AG10803 (cell line): ENCODE measurements at places on chromosomes 4 and X.

DNA sequence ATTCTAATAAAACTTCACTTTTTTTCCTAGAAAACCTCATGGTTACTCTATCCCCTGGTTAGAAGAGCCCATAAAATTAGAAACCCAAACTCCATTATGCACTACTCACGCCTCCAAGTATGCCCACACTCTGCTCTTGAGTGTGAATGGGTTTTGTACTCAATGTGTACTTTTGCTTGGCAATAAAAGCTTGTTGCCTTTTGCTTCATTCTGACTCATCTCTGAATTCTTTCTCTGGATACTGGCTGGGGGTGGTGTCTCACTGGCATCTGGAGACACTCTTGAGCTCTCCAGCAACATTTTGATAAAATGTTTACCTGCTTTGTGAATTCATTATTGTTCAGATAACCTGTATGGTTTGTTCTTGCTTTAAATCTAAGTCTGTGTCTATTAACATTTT lies 963.3 kb downstream of the TRAM1L1 start:
- DNase-seq = no peak

- DNase-seq = no peak
Observed at GRCh38 chrX:42869659-42870476, 91.9 kb upstream of the PPP1R2C start.

- DNase-seq = no peak
Observed at GRCh38 chrX:104391906-104392305, 137.2 kb upstream of the ESX1 start.

DNA sequence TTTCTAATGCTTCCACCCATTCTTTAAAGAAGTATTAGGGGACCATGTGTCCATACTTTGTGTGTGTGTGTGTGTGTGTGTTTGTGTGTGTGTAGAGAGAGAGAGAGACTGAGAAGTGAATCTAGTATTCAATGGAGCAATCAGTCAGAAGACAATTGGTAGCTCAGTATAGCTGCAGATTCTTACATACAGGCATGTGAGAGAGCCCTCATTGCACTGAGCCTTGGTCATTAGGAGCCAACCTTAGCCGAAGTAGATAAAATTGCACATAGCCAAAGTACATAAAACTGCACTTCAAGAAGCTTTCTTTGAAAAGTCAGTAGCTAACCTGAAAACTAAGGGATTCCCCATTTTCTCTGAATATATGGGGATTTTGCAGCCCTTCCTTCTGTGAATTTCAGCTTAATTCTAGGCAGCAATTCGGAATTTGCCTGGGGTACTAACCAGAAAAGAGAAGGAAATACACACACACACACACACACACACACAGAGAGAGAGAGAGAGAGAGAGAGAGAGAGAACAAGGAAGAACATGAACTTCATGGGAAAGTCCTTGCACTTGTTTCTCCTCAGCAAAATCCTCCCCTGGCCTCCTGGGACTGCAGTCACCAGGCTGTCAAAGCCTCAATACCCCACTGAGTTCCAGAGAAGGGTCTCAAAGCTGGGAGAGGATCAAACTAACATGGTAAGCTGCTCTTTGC lies 1.7 kb upstream of the PRDM8 start:
- DNase-seq = no peak

GRCh38 chr4:8220661-8221450 lies 21.8 kb downstream of the SH3TC1 start:
- no peak for DNase-seq

DNA sequence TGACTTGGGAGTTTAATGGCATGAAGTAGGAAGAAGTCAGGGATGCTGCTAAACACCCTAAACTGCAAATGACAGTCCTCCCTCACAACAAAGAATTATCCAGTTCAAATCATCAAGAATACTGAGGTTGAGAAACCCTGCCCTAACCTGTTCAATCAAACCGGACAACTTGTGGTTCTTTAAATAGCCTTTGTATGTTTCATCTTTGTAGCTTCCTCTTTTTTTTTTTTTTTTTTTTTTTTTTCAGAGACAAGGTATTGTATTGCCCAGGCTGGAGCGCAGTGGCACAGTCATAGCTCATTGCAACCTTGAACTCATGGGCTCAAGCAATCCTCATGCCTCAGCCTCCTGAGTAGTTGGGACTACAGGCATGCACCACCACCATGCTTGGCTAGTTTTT lies 52.5 kb upstream of the TTC29 start:
- DNase-seq = no peak

DNA sequence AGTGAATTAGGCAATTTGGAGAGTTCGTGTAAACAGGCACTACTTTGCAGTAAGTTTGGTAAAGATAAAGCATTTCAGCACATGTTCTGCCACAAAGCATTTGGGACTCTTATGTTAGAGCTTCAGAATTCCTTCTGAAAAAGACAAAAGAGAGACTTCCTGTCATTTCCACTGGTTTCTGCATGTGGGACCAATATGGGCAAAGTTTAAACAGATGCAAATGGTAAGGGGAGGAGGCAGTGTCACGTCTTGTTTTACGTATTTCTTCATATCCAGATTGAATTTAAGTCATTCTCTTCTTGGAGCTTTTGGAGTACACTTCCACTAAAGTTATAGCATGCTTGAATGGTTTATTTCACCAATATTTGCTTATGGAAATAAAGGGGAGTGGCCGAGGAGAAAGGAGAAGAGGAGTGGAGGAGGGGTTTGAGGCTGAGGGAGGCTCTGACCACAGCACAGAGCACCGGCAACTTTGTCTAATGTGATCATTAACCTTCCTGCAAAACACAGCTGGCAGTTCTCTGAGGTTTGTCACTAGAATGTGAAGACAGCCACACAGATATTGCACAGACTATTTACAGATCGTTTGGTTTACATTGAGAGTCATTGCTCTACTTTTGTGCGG lies at the start of gene APELA:
Gene APELA (plus strand): TSS at position 479 of the 625 bp plus-strand sequence. CDS start 154 bp downstream, outside the sequence.
- DNase-seq = peak; percentile 16

DNA sequence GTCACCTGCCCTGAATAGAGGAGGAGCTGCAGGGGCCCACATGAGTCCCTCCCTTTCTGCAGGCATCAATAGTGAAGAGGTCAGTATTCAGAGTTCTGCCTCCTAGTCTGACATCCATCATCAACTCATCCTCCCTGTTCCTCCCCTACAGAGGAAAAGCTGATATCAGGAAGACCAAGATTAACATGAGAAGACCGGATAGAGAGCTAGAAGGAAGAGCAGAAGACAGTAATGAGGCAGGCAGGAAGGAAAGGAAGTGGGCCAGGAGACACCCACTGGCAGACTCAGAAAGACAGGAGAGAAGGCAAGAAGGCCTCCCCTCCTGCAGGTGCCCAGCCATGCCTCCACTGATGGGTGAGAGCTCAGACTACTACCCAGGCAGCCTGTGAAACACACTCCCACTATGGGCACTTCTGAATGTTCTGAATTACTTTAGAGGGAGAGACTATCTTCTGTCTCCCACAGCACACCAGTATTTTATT lies 74.6 kb downstream of the CC2D2A start:
- no peak for DNase-seq

GRCh38 chr4:957231-957580 lies 16.2 kb downstream of the DGKQ start:
- no peak for DNase-seq

DNA sequence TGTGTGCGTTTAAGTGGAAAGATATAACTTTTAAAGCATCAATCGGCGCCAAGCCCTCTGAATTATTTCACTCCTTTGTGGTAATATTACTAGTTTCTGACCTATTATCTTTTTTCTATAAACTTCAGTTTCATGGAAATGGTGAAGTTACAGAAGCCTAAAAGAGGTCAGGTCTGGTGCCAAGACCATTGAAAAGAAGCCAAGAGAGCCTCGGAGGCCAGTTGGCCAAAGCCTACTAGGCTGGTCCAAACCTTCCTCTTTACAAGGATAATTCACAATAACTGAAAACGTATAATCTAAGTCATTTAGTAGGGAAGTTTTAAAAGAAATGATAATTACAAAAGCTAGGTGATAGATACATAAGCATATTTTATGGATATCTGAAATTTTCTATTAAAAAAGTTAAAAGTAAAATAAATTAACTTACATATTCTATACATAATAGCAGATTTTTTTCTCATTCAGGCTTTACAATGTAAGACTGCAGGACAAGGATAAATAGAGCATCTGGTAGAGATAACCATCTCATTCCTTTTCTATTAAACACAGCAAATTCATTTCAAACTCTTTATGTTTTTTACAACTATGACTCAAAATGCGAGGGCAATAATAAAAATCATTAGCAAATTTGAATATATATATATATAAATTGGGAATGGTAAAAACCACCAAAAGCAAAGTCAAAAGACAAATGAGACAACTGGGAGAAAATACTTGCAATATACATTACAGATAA lies 49.2 kb downstream of the WDFY3 start:
- no peak for DNase-seq

GRCh38 chr4:48557478-48557877 lies 67.4 kb downstream of the ZAR1 start:
- DNase-seq = no peak

GRCh38 chr4:56995525-56995924 lies 16.8 kb downstream of the POLR2B start:
- peak; percentile 94 for DNase-seq

DNA sequence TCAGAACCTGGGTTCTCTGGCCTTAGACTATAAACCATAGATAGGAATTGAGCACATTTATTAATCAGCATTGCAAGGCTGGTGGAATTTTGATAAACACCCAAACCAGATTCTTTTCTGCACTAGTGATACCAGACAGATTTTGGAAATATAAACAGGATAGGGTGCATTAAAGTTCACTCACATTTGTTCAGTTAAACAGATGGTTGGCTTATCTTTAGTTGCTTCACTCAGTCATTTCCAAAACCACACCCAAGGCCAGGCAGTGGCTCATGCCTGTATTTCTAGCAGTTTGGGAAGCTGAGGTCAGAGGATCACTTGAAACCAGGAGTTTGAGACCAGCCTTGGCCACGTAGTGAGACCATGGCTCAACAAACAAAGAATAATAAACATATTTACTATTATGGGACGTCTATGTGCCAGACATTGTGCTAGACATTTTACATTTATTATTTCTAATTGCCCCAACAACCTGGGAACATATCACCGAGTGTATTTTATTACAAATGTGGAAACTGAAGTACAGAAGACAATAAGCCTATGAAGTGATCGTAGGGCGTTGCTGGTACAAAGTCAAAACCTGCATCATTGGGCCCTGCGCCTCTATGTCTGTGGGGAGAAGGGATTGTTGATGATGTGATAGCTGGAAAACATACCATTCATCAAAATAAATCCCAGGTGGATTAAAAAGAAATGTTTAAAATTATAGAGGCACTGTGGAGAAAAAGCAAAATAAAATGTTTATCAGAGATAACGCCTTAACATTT lies 15.0 kb downstream of the ADD1 start:
- DNase-seq = peak; percentile 57

GRCh38 chr4:167234316-167234881 lies at the start of gene SPOCK3:
Gene SPOCK3 (minus strand): TSS chr4:167234494.
- peak; percentile 1 for DNase-seq

DNA sequence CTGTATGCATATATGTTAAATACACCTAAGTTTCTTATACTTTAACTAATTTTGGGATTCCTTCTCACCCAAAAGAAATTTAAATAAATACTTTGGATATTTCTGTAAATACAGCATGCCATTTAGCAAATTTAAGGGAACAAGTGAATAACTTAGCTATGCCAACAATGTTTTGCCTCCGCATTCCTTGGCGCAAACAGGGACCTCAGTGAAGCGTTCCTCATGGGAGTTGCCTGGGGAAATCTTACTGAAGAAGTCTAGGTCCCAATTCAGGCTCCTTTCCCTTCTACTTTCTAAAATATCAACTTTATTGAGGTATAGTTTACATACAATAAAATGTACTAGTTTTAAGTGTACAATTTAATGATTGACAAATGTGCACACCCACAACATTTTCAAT lies 25.0 kb downstream of the COL4A5 start:
- DNase-seq = peak; percentile 13

- no peak for DNase-seq
Observed at GRCh38 chr4:34271479-34272355, 1972.6 kb downstream of the ARAP2 start.

DNA sequence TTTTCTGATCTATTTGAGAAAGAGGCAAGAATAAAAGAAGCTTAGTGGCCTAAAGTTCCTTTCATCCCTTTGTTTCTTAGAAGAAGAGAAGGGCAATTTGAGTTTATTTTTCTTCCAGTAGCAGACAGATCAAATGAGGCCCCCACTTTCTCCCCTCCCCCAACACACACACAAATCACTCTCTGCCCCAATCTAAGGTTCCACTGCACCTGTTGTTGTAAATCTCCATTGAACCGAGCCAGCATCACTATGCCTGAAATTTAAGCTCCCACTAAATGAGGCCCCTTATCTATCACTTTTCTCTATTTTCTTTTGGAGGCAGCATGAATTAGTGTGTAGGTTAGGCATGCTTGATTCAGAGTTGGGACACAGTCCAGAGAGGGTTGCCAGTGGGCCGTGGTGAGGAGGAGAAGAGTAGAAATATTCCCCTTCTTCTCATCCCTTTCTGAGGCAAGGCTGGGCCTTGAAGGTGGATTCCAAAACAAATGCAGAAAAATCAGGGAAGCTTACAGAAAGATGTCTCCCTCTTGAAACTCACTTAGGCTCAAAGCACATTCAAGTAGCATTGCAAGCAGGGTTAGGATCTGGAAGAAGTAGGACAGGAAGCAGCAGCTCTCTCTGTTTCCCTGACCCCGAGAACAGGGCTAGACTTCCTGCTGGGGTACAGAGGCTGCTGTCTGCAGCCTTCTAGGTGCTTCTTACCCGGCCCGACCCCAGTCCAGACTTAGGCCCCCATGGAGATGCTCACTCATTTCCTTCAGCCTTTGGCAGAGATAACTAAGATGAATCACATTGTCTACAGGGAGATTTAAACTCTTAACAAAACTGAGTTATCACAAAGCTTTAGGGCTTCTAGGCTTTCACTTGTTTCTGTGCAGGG lies 70.7 kb downstream of the RASL11B start:
- peak; percentile 41 for DNase-seq

GRCh38 chr4:24226667-24227066 lies 336.8 kb upstream of the PPARGC1A start:
- DNase-seq = peak; percentile 49

GRCh38 chrX:14389682-14390081 lies 139.7 kb upstream of the GLRA2 start:
- DNase-seq = no peak

DNA sequence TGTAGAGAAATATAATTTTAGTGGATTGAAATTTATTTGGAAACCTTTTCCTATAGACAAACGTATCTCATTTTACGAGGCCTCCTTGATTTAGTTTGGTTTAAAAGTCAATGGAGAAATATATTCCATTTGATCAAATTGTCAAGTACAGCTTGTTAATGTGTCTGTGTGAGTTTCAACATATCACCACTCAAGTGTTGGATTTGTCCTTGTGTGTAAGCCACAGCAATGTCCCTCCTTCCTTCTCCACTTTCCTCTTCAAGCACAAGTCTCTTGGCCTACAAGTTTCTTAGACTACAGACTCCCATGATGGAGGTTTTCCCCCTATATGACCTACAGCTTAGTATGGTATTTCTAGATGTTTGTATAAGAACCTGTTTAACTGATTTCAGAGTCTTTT lies 104.7 kb downstream of the SYNPO2 start:
- DNase-seq = no peak

- no peak for DNase-seq
Observed at GRCh38 chr4:72702948-72703347, 133.9 kb upstream of the ADAMTS3 start.

DNA sequence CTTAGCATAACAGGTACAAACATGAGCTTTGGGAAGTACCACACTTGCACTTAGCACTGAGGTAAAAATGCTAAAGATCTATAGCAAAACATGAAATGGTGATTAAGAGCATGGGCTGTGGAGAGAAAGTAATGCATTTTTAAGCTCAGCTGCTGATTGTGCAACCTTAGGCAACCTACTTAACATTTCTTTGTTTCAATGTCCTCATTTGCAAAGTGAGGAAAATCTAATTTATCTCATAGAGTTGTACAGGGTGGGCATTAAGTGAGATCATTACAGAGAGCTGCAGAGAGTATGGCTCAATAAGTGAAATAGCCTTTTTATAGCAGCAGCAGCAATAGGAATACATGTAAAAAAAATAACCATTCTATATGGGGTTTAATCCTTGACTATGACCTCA lies 87.0 kb downstream of the PAK3 start:
- no peak for DNase-seq
